Osteoblast (primary cell): ENCODE measurements at places on chromosomes 6 and 20. TPM values are rescaled to one million over a fixed set of nuclear protein-coding genes. Genes with fewer than 3 reads are reported as not detected.
A peak's percentile ranks its signal among the peaks of the same experiment; 100 is the strongest.

TSHZ2 gene
- 3.5 and 3.6 TPM in 2 replicates for total RNA-seq

PCSK2 gene
- total RNA-seq = not detected in 2 replicates

OPRL1 gene
- 0.59 and 0.72 TPM in 2 replicates for total RNA-seq

HRH3 gene
- total RNA-seq = not detected in 2 replicates

AIF1 gene
- total RNA-seq = 0.36 TPM in 1 of 2 replicates, not detected in the other

DNA sequence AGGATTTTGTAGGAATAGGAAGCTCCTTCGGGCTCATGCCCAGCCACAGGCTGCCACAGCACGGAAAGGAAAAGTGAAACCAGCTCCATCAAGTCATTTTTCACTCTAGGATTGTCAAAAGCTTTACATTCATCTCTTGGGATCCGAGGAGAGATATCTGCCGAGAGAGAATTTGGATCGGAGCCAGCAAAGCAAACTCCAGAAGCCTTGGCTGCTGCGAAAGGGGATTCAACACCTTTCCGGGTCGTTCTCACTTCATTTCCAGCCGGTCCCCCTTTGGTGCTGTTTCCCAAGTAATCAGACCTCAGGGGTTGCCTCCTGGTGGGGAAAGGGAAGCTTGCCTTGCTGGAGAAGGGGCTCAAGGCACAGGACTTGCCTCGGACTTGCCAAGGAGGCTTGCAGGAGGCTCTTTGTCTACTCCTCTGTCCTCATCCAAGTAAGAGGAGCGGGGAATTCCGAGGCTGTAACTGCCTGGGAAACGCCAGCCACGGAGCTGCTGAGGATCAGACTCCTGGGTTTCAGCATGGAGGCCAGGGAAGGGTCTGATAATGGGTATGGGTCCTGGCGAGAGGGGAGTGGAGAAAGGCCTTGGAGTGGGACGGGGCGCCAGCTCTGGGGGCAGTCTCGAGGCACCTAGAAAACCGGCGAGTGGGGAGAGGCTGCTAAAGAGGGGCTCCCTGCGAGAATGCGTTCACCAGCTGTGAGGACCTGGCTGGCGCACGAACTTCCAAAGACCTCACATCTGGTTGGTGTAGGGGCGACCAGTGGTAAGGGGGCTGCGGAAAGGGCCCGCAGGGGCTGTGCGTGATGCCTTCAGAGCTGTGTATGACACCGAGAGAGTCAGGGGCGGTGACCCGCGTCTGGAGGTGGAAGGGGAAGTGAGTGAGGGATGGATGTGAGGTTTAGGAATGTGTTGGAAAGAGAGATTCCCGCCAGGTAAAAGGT lies 702 bp downstream of the ETV7 start:
- peak; percentile 91 for DNase-seq

DNA sequence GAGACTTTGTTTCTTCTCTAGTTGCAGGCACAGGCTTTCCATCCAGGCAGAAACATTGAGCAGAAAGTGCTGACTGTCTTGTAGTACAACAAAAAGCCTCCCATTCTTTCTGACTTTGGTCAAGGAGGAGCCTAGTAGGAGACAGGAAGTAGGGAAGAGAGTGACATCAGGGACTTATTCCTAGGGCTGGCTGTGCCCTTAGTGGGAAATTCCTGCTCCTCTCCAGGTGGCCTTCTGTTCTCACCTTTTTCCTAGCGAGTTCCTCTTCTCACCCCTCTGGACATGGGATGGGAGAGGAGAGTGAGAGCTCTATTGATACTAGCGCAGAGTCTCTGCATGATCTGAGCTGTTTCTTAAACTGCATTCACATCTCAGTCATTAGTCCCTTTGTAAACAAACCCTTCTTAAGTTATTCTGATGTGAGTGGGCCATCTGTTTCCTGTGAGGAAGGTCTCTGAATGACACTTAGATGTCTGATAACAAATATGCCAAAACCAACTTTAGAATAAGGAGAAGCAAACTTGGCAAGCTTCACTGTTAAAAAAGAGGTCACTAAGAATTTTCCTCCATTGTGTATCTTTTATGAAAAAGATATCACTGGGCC lies 455.0 kb downstream of the GJA1 start:
- DNase-seq = no peak

- DNase-seq = no peak
Observed at GRCh38 chr20:52270001-52270606, 78.5 kb upstream of the ZFP64 start.

DNA sequence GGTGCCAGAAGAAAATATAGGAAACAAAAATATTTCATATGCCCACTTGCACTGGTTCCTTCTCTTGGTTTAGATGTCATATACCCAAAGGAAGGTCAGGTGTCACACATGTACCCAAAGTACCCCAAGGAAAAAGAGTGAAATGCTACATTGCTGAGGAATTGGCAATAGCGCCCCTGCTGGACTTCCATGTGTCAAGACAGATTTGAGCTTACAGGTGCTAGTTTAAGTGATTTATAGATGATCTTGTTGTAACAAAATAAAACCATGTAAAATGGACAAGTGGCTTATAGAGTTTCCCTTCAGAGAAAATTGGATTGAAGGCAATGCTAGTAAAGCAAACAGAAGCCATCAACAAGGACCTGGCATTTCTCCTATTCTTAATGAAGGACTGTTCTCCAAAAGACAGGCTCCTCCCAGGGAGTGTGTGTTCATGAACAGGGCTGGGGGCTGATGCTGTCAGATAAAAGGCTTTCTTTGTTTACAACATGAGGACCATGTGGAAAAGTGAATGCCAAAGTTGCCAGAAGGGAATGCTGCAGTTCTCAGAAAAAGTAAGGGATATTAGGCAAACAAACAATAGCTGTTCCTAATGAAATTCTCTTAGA lies 64.3 kb upstream of the PAK5 start:
- no peak for DNase-seq

DNA sequence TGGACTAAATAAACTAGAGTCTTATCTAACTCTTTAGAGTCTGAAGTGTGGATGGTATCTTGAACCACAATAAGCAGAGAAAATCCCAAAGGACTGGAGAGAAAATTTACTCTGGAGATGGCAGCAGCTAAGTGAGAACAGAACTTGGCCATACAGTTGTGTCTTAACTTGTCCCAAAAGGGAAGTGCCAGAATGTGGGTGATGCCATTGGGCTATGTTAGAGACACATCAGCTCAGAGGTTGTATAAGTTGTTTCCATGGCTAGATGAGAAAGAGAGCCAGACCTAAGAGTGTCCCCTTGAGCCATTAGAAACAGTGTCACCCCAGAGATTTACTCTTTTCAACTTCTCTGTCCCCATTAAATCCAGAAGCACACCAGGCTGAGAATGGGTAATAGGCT lies 36.2 kb downstream of the FOXO3 start:
- DNase-seq = no peak

GRCh38 chr6:71403422-71404134 lies 115.0 kb downstream of the OGFRL1 start:
- no peak for DNase-seq

DNA sequence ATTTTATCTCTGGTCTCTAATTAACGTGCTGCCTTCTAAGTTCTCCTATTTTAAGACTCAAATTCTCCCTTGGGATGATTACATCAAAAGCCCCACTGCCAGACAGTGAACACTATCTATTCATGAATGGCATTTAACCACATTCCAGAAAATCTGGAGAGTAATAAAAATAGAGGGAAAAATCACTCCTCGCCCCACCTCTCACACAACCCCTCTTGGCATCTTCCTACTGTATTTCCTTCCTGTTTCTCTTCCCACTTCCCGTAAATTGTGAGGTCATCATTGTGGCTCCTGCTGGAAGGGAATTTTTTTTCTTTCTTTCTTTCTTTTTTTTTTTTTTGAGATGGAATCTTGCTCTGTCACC lies 31.5 kb downstream of the RAB44 start:
- DNase-seq = peak; percentile 95

GRCh38 chr6:63785006-63785405 lies 149.4 kb downstream of the PHF3 start:
- no peak for DNase-seq

DNA sequence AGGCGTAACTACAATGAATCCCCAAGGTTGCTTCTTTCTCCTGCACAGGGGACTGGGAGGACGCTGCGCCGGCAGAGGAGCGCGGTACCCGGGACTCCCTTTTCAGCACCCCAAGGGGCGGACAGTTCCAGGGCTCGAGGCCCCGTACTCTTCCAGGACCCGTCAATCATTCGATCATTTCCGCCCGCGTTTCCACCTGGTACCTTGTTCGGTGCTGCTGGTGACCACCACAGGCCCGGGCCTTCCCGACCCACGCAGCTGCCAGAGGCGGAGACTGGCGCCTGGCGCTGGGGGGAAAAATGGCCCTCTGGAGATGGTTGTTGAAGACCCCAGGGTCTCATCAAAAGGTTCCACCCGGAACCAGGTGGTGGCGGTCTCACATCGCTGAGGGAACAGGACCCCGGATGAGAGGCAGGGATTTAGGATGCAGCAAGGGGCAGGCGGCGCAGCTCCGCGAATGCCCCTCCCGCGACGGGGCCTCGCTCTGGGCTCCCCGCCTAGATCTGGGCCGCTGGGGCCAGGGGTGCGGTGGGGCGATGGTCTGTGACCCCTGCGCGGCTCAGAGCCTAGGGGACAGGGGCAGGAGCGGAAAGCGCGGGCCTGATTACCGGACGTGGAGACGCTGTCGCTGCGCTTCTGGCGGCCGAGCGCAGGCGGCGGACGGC lies 744 bp downstream of the VSX1 start:
- no peak for DNase-seq

- DNase-seq = peak; percentile 68
Observed at GRCh38 chr20:6828794-6829423, 61.4 kb downstream of the BMP2 start.

DNA sequence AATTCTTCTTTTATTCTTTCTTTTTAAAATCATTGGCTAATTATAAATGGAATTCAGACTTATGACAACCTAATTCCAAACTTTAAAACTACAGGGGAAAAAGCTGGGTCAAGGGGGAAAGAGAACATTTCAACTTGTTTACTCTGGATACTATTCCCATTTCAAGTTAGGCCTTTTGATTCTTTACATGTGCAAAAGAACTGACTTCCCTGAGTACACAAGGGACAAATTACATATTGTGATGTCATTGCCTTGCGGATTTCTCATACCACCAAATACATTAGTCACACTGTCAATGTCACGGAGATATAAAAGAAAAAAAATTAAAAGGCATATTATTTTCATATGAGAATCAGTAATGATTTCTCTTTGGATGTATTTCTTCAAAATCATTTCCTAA lies 96.5 kb upstream of the TBX18 start:
- DNase-seq = no peak

DNA sequence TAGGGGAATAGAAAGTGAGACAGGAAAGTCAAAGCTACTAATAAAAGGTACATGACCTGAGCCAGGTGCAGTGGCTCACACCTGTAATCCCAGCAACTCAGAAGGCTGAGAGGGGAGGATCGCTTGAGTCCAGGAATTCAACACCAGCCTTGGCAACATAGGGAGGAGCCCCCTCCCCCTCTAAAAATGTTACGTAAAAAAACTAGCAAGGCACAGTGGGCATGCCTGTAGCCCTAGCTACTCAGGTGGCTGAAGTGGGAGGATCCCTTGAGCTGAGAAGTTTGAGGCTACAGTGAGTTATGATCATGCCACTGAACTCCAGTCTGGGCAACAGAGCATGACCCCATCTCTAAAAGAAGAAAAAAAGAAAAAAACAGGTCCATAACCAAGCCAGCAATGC lies 186.1 kb upstream of the RIN2 start:
- DNase-seq = no peak

GRCh38 chr6:138594758-138595140 lies 95.5 kb upstream of the NHSL1 start:
- DNase-seq = no peak

GRCh38 chr6:17015551-17016381 lies 86.1 kb upstream of the STMND1 start:
- DNase-seq = no peak

DNA sequence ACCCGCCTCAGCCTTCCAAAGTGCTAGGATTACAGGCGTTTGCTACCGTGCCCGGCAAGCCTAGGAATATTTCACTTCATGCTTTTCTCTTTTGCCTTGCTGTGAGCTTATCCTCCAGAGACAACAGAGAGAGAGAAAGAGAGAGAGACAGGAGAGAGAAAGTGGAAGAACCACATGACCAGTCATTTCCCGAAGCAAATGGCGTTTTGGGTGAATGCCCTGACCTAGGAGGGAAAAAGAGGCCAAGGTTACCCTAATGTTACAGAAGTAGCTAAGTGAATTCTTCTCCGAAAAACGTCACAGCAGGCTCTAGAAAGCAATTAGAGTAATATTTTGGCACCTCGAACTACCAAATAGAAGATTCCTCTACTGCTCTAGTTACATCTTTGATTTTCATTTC lies 9.1 kb downstream of the SGK1 start:
- DNase-seq = no peak

DNA sequence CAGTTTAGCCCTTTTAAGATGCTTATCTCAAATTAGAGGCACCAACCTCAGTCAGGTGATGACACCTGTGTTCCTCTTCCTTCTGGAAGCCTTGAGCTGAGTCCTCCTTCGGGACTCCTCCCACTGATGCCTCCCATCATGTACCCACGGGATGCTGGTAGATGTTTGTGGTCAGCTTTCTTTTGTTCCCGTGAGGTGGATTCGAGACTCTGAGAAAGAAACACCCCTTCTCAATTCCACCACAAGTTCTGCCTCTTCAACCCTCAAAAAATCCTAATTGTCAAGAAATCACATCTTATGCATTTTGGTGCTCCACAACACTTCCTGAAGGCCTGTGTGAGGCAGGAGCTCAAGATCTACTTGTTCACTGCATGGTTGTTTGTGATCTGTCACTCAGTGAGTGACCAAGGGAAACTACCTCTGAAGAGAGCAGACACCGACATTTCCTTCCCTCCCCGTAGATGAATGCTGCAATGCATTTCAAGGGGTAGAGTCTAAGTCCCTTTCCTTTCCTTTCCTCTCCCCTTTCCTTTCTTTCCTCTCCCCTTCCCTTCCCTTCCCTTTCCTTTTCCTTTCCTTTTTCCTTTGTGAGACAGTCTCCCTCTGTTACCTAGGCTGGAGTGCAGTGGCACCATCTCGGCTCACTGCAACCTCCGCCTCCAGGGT lies 50.5 kb downstream of the PCNA start:
- DNase-seq = no peak

- DNase-seq = peak; percentile 8
Observed at GRCh38 chr6:158059108-158059507, 77.4 kb downstream of the SYNJ2 start.

DNA sequence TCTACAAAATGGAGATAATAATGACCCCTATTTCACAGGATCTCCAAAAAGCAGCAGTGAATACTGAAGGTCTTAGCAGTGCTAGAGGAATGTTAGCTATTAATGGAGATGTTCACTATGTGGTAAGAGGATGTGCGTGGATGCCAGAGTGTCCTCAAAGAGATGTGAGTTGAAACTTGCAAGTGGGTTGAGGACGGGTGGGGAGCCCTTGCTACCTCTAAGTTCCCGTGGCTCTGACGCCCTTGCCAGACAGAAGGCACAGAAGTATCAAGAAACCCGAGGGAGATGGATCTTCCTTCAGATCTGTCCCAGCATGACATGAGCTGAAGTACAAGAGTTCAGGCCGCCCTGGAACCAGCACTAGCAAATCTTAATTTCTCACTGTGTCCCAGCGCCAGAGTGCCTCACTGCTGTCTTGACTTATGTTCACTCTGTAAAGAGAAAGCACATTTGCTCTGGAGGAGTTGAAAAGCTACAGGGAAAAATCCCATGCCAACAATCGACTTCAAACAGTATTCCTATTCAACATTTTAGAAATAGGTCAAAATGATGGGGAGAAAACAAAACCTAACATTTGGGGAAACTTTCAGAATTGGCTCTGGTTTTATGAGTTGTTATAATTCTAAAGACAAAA lies 59.5 kb downstream of the FYN start:
- DNase-seq = no peak

- DNase-seq = no peak
Observed at GRCh38 chr6:163963205-163964120, 548.9 kb downstream of the QKI start.
